ENCODE measurements at places on chromosomes 7 and 10. TPM values are rescaled to one million over a fixed set of nuclear protein-coding genes. Genes with fewer than 3 reads are reported as not detected.

The FXYD4 gene
- total RNA-seq = not detected

The NPC1L1 gene
- total RNA-seq = not detected

The PLXDC2 gene
- 19.0 TPM for total RNA-seq

The GPR146 gene
- total RNA-seq = 3.8 TPM

The NME8 gene
- total RNA-seq = not detected

The MRPS24 gene
- 67.1 TPM for total RNA-seq

The RPEL1 gene
- total RNA-seq = not detected

The CYP3A4 gene
- not detected for total RNA-seq

The HYAL4 gene
- not detected for total RNA-seq

The DPYSL4 gene
- total RNA-seq = 6.3 TPM

The GDF10 gene
- total RNA-seq = not detected

The VCL gene
- 265 TPM for total RNA-seq

The EGFR gene
- total RNA-seq = 60.3 TPM

The CCNY gene
- 45.5 TPM for total RNA-seq

The CCDC3 gene
- total RNA-seq = 0.05 TPM

The LIPN gene
- total RNA-seq = not detected

The AKR1B15 gene
- not detected for total RNA-seq

The GRB10 gene
- 32.7 TPM for total RNA-seq

The GRM3 gene
- total RNA-seq = not detected

The SPDYE16 gene
- not detected for total RNA-seq

The EFCAB10 gene
- total RNA-seq = not detected

The FAM221A gene
- 2.0 TPM for total RNA-seq

The MPP7 gene
- total RNA-seq = 0.59 TPM

The DLD gene
- 119 TPM for total RNA-seq

The EPO gene
- total RNA-seq = not detected

The OGDHL gene
- total RNA-seq = 0.14 TPM

The CALCR gene
- not detected for total RNA-seq

The MEPCE gene
- total RNA-seq = 17.9 TPM

The RBP4 gene
- 0.09 TPM for total RNA-seq

The PKD1L1 gene
- under 0.01 TPM for total RNA-seq

The RNF133 gene
- total RNA-seq = 0.74 TPM

The PTPRE gene
- total RNA-seq = 9.5 TPM

The SLC39A12 gene
- total RNA-seq = not detected

The OR6B1 gene
- total RNA-seq = not detected

The PITX3 gene
- not detected for total RNA-seq

The TAS2R5 gene
- total RNA-seq = 1.2 TPM

The SSC4D gene
- 0.59 TPM for total RNA-seq

The CLDN3 gene
- total RNA-seq = not detected

The MPLKIP gene
- total RNA-seq = 11.3 TPM

The SPDYE1 gene
- not detected for total RNA-seq

The TLL2 gene
- total RNA-seq = 0.60 TPM

The FGL2 gene
- 0.30 TPM for total RNA-seq

The KCNIP2 gene
- 0.59 TPM for total RNA-seq

The NEUROD6 gene
- total RNA-seq = not detected

The UPK3BL2 gene
- 0.89 TPM for total RNA-seq

The CCDC172 gene
- total RNA-seq = not detected

The OLAH gene
- total RNA-seq = 0.30 TPM

The CACNB2 gene
- total RNA-seq = under 0.01 TPM

The AKR1D1 gene
- total RNA-seq = not detected

The BCAP29 gene
- total RNA-seq = 61.9 TPM

The ZNF467 gene
- 0.59 TPM for total RNA-seq
